ENCODE measurements at places on chromosomes 1 and 21. TPM values are rescaled to one million over a fixed set of nuclear protein-coding genes. Genes with fewer than 3 reads are reported as not detected.

- no peak for DNase-seq
Measured at GRCh38 chr1:172203135-172203823, 217.2 kb upstream of the C1orf105 start.

GRCh38 chr1:111965781-111966443 lies 23.6 kb downstream of the KCND3 start:
- DNase-seq, result no peak

DNA sequence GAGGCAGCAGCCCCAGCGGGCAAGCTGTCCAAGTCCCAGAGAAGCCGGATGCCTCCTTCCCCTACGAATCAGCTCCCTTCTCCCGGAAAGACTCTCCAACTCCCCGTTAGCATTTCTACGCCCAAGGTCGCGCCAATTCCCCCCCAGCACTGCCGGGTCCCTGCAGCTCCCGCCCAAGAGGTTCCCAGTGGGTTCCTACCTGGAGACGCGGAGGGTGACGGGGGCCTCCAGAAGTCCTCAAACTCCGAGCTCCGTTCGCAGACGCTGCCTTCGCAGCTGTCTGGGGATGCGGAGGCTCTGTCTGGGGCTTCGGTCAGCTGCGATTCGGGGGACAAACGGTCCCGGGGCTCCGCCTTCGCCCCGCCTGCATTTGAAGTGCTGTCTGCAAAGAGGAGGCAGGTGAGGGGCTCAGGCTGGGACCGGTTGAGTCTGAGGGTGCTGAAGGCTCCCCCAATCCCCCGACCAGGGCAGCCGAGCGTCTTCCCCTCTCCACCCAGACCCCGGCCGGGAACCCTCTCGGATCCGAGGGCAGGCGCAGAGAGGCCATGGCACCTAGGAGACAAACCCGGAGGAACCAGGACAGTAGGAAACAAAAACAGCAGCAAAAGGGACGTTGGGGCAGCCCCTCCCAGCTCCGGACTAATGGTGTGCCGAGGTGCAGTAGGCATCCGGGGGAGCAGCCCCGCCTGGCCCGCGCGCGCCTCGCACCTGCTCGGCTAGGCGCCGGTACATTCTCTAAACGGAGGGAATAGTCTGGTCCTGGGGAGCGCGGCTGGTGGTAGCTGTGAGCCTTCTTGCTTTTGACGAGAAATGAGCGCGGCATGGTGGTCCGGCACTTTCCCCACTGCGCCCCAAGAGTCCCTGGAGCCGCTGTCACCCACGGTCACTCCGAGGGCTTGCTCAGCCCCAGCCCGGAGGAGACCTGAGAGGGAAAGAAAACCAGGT lies 3.8 kb downstream of the GFI1 start:
- DNase-seq, result no peak

DNA sequence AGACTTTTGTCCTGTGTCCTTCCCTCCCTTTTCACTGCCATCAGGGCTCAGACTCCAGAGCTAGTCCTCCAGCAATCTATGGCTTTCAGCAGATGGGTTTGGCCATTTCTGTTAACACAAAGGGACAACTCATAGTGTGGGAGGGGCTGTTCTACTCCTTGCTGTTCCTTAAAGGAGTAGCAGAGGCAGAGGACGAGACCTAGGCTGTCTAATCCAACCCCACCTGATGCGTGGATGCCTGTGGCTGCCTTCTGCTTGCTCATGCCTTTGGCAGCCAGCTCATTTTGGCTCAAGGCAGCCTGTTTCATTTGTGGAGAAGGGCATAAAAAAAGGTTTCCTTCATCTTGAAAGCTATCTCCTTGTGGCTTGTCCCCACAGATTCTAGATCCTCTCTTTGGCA lies 27.0 kb downstream of the MFSD2A start:
- no peak for DNase-seq

GRCh38 chr1:201274616-201275252 lies 8.6 kb upstream of the PKP1 start:
- DNase-seq, result no peak

The DCST2 gene
- total RNA-seq, result 0.19 TPM

The RBM11 gene
- 1.6 TPM for total RNA-seq

Measured in esophagus muscularis mucosa (tissue), 4 donors.